ENCODE measurements at places on chromosomes 3 and 15.
A peak's percentile ranks its signal among the peaks of the same experiment; 100 is the strongest.

DNA sequence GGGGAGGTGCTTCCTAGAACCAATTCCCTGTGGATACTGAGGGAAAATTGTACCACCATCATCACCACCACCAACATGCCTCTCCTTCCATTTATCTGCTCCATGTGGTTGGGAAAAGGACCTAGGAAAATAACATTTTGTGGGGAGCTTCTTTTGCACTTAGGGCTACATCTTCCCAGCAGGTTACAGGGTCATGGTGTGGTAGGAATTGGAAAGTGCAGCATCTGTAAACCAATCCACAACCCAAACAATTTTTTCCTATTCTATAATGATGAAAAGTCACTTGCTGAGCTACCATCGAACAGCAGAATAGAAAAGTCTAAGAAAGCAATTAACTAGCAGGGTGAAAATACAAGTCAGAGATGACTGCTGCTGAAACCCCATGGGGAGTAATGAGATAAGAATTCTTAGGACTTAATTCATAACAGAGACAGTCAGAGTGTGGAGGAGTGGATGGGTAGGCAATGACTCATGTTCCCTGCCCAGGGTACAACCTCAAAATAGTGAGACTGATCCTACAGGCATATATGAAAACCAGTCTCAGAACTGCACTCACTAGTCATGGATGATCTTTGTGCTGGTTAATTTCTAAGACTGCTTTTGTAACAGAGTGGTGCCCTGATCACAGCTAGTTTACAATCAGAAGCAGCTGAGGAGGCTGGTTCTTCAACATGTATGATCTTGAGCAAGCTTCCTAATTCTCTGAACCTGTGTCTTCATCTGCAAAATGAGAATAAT is 38.1 kb upstream of the LEKR1 start:
- DNase-seq = peak; percentile 62

- no peak for DNase-seq
These were observed 13.3 kb upstream of the SUSD5 start for GRCh38 chr3:33231756-33232465.

- DNase-seq = no peak
These were observed 33.4 kb upstream of the PLAAT1 start for GRCh38 chr3:193207290-193208273.

DNA sequence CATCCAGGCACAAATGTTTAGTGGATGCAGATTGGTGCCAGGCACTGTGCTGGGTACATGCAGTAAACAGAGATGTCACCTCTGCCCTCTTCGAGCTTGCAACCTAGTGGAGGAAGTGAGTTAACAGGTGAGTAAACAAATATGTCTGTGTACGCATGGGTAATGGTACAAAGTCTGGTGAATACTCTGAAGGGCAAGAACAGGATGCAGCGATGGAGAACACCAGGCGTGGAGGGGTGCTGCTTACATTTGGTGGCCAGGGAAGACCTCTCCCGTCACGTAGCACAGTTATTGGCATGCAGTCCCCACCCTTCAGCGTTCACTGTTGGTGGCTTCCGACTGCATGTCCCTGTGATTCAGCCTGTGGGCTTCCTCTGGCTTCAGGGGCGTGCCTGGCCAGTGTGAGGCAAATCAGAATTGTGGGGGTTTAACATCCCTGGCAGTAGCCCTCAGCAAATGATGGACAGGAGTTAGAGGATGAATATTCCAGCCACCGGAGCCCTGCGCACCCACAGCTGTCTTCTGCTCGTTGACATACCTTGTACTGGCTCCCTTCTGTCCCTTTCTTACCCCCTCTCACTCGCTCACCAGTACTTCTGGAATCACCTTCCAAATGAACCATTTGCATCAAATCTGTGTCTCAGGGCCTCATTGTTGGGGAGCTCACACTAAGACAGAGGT is 9.1 kb upstream of the HDAC11 start:
- no peak for DNase-seq

DNA sequence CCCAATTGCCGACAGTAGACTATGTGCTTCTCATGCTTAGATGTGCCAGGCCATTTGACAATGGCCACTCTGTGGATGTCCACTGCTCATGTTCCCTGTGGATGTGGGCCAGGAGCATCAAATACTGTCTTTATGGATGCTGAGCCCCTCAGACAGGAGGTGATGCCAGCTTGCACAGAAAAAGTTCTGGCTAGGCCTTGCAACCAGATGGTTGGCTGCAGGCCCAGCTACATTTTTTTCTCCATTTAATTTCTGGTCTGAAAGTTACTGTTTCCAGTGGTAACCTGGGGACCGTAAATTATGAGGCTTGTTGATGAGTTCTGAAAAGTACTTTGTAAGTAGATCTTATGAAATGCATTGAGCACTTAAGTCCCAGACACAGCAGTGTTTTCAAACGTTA is 228.5 kb downstream of the CHL1 start:
- DNase-seq = no peak

GRCh38 chr15:22956978-22957260 is 23.2 kb downstream of the CYFIP1 start:
- no peak for DNase-seq

GRCh38 chr3:24254649-24255048 is 240.0 kb downstream of the THRB start:
- no peak for DNase-seq

DNA sequence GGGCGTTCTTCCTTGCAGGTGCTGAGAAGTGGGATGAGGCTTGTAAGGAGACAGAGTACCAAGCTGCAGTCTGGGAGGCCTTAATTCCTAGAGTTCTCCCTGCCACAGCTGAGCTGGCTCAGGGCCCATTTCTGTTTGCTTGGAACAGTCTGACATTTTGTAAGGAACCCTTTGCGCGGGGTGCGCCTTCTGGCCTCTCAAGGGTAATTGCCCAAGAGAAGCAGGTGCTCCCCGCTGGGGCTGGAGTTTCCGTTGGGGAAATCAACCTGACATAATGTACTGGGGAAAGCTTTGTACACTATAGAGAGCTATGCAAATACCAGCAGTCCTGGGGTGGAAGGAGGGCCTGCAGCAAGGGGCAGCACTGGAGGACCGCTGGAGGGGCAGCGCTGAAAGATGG is 83.6 kb downstream of the HMG20A start:
- DNase-seq = no peak

GRCh38 chr3:37694284-37694675 is 167.4 kb upstream of the CTDSPL start:
- no peak for DNase-seq

- DNase-seq = no peak
These were observed 87.2 kb upstream of the NSMCE3 start for GRCh38 chr15:29356786-29357185.

DNA sequence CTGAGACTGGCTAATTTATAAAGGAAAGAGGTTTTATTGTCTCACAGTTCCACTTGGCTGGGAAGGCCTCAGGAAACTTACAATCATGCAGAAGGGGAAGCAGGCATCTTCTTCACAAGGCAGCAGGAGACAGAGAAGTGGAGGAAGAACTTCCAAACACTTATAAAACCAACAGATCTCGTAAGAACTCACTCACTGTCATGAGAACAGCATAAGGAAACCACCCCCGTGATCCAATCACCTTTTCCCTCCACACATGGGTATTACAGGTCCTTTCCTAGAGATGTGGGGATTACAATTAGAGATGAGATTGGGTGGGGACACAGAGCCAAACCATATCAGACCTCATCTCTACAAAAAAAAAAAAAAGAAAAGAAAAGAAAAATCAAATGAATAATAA is 25.7 kb downstream of the CGGBP1 start:
- DNase-seq = no peak

- no peak for DNase-seq
These were observed 22.0 kb downstream of the RBP2 start for GRCh38 chr3:139454346-139454745.

All from K562 (cell line).